ENCODE measurements at places on chromosomes 3 and 15.

DNA sequence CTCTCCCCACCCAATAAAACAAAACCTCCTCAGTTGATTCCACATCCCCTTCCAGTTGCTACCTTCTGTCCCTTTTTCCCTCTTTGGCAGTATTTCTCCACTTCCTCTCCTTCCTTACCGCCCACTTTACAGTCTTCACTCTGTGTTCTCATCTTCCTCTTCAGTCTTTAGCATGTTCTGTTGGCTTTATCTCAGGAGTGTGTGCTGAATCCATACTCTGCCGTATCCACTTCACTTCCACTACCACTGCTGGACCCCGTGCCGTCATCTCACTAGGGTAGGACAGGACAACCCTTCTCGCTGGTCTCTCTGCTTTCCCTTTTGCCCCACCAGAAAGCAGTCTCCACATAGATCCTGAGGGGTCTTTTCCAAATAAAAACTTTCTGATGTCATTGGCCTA lies 74.3 kb downstream of the FNDC3B start:
- DNase-seq: no peak

DNA sequence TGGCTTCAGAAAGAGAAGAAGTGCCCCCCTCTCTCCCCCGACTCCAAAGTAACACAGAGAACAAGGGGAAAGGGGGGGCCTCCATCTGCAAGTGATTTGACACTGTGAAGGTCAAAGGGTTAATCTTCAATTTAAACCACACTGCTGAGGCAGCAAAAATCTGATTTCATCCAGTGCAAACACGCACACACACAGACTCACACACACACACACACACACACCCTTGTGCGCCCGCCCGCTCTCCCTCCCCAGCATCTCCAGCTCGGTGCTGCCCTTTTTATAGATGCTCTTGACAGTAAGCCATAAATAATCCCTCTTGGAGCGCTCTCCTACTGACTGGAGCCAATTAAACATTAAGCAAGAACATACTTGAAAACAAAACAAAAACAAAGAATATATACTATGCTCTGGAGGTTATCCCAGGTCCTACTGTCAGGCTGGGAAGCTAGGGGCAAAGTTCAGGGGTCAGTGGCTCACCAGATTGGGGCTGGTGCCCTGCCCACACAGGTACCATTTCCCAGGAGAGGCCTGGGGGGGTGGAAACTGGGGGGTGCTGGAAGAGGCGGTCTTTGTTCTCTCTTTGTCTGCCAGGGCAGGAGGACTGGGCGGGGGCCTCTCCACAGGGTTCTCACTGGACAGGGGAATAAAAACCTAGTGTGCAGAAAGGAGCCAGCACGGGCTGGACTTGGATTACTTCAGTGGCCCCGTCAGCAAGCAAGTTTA lies 16.3 kb downstream of the BMF start:
- no peak for DNase-seq

GRCh38 chr3:57557085-57557537 lies 1.0 kb downstream of the PDE12 start:
- DNase-seq: peak; percentile 41

DNA sequence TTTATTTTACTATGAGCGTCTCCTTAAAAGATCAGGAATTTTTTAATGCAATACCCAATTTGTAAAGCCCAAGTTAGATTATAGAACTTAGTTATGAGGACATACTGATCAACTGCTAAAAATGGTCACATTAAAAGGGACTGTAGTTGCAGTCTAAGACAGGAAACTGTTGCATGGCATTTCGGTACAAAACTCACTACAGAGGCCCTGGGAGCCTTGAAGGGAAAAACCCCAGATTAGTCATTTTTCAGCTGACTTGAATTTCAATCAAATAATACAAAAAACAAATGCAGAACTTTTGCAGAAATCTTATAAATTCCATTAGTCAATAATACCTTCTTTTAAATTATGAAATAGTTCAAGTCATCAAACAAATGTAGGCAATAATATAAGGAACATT lies 6.9 kb upstream of the PTX3 start:
- no peak for DNase-seq

GRCh38 chr15:38611228-38611627 lies 46.6 kb upstream of the RASGRP1 start:
- DNase-seq: peak; percentile 44
